ENCODE measurements at places on chromosomes 16 and 17.

- no peak for DNase-seq
These were observed 19.0 kb downstream of the KCNG4 start for GRCh38 chr16:84220851-84221250.

GRCh38 chr16:66346221-66346620 lies 20.3 kb upstream of the CDH5 start:
- DNase-seq = no peak

GRCh38 chr17:74872313-74873036 lies at the start of gene FDXR:
Gene FDXR, minus strand, starts transcription at chr17:74872994. Its CDS starts 50 bp downstream, at chr17:74872944.
- DNase-seq = no peak

DNA sequence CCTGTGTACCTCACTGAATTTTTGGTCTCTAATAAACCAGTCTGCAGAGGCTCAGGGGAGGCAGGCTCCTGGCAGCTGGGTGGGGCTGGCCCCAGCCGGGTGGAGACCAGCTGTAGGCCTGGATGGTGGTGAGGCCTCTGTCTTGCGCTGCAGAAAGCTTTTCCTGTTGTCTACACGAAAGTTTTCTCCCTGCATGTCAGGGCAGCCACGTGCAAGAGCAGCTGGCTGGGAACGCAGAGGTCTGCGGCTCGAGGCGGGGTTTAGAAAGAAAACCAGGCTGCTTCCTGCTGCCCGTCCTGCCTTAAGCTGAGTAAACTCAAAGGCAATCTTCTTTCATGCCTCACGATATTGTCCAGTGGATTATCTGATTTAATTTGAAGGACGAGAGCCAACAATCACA lies 2.4 kb downstream of the SERPINF1 start:
- DNase-seq = peak; percentile 22

GRCh38 chr16:21103941-21104860 lies 46.4 kb downstream of the DNAH3 start:
- DNase-seq = no peak

- no peak for DNase-seq
These were observed 3.7 kb upstream of the BLTP2 start for GRCh38 chr17:28648698-28649097.

GRCh38 chr17:1271030-1271423 lies 783 bp downstream of the BHLHA9 start:
- DNase-seq = no peak

GRCh38 chr16:9763505-9763904 lies 418.7 kb downstream of the GRIN2A start:
- DNase-seq = no peak

DNA sequence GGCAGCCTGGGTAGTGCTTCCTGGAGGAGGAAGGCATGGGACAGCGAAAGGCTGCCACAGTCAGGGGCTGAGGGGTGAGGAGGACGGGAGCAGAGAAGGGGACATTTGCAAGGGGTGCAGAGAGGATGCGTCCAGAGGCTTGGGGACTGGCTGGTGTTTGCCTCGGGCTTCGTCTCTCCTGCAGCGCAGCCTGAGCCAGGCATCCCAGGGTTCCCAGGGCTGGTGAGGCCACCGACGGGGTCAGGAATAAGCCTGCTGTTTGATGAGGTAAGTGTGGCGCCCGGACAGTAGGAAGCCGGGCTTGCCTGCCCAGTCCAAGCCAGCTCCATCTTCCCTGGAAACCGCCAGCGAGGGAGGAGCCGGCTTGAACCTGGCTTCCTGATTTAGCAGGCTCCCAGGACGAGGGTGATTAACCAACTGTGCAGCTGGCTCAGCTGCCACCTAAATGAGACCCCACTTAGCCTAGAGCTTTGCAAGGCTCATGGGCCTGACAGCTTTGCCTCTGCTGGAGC lies 47.8 kb downstream of the PITPNM3 start:
- no peak for DNase-seq

GRCh38 chr17:15516150-15516549 lies 47.1 kb downstream of the TVP23C start:
- DNase-seq = no peak

GRCh38 chr17:39169518-39169917 lies 3.6 kb upstream of the ARL5C start:
- DNase-seq = no peak

DNA sequence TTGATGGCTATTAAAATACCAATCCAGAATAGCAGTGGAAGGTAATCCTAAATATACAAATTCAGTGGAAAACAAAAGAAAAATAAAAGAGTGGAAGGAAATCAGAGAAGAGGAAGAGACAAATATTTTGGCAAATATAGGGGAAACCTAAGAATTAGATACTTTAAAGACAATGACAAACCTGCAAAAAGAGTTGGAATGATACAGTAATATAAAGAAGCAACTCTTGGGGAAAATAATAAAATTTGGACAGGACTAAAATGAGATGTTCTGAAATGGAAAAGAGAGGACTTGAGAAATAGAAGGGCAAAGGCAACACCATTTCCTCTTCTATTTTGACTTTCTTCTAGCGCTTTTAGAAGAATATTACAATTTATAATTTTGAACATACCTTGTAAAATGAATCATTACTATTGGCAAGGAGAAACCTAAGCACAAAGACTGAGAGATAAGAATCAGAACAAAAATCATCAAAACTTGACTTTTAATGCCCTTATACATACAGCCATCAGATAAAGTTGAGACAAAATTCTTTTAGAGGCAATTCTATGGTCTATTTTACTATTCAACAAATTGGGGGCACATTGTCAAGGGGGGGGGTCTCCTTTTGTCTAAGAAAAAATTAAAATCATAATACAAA lies 5.2 kb downstream of the RNF43 start:
- no peak for DNase-seq

DNA sequence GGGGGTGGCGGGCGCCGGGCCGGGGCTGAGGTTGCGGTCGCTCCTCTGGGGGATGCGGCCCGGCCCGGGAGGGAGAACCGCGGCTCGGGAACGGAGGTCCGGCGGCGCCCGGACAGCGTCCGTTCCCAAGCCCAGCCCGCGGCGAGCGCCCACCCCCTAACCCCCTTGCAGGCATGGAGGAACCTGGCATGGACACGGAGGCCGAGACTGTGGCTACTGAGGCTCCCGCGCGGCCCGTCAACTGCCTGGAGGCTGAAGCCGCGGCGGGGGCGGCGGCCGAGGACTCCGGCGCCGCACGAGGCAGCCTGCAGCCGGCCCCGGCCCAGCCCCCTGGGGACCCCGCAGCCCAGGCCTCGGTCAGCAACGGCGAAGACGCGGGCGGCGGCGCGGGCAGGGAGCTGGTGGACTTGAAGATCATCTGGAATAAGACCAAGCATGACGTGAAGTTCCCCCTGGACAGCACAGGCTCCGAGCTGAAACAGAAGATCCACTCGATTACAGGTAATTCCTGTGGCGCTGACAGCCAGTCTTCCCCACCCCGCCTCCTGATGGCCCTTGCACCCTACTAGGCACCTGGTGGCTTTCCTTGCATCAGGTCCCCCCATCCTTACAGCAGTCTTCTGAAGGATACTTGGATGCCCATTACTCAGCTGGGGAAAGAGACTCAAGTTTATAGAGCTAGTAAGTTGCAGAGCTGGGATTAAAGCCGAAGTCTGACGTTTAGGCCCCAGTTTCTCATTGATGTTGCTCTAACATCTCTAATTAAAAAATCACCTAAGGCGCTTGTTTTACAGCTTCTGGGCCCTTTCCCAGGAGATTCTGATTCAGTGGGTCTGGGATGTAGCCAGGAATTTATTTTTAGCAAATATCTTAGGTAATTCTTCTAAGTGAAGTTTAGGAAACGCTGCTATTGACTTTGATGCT lies 514 bp downstream of the UBFD1 start:
- no peak for DNase-seq

GRCh38 chr17:45997624-45998023 lies 1.4 kb upstream of the STH start:
- no peak for DNase-seq

DNA sequence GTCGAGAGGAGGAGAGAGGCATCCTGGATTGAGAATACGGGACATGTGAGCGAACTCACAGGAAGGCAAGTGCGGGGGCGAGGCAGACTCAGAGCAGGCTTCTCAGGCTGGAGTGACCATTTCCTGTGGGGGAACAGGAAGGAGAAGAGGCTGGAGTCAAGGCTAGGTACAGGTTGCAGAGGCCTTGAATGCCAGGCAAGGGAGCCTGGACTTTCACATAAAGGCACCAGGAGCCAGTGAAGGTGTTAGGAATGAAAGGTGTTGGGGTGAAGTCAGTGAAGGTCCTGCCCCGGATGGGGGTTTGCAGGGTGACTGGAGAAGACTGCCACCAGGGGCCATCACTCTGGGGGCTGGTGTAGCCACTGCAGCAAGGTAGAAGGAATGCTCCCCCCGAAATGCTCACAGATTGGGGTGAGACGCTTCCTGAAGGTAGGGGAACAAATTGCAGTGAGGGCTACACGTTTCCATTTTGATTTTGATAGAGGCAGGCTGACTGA lies 5.3 kb upstream of the GPRC5C start:
- no peak for DNase-seq

DNA sequence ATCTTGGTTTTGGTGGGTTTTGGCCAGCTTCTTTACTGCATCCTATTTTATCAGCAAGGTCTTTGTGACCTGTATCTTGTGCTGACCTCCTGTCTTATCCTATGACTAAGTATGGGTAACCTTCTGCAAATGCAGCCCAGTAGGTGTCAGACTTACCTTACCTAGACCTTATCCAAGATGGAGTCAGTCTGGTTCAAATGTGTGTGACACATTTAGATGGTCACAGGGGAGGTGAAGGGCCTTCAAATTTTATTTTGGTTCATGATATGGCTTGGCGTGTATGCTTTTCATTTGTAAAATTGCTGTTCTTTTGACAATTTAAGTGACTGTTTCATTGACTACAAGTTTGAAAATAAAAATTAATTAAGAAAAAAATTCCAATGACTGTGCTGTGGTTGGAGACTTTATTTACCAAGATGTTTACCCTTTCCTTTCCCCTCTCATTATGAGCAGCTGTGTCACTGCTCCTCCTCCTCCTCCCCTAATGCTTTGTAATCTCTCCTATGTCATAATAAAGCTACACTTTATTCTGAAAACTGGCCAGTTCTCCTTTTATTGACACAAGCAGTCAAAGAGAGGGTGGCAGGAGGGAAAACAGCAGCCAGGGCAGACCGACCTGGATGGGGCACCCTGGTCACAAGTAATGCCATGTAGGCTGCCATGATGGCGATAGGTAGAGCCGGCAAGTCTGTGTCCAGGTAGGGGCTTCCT lies 49.4 kb downstream of the TNFRSF13B start:
- no peak for DNase-seq

- DNase-seq = peak; percentile 21
These were observed 6.6 kb downstream of the WFIKKN2 start for GRCh38 chr17:50841949-50842354.

DNA sequence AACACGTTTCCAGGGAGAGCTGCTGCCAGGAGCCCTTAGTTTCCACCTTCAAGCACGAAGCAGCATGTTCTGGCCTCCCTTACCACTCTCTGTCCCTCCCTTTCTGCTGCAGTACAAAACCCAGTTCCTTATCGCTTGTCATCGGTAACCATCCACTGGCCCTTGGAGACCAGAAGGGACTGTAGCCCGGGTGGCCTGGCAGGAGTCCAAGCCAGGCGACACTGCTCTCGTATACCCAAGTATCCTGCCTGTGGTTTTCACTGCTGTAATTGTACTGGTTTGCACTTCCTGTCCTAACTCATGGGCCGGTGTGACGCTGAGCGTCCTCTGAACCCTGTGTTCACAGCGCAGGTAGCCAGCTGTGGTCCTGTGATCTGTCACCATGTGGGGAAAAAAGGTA lies 81.1 kb downstream of the MAF start:
- DNase-seq = no peak

GRCh38 chr17:57588086-57588485 lies 157.0 kb downstream of the CCDC182 start:
- no peak for DNase-seq

DNA sequence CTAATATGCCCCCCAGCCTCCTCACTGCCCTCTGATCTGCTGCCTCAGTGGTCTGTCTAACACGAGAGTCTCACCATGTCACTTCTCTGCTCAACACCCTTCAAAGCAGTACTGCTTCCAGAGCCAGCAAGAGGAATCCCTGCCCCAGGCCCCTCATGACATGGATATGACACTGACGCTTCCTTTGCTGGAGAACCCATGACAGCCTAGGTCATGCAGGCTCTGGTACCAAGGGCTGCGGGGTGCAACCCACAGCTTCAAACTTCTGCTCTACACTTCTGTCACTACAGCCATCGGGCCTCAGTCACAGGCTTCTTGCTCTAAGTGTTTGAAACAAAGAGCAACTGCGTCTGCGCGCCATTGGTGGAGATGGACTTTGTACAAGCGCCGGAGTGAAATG lies 32.6 kb upstream of the DLX4 start:
- no peak for DNase-seq

DNA sequence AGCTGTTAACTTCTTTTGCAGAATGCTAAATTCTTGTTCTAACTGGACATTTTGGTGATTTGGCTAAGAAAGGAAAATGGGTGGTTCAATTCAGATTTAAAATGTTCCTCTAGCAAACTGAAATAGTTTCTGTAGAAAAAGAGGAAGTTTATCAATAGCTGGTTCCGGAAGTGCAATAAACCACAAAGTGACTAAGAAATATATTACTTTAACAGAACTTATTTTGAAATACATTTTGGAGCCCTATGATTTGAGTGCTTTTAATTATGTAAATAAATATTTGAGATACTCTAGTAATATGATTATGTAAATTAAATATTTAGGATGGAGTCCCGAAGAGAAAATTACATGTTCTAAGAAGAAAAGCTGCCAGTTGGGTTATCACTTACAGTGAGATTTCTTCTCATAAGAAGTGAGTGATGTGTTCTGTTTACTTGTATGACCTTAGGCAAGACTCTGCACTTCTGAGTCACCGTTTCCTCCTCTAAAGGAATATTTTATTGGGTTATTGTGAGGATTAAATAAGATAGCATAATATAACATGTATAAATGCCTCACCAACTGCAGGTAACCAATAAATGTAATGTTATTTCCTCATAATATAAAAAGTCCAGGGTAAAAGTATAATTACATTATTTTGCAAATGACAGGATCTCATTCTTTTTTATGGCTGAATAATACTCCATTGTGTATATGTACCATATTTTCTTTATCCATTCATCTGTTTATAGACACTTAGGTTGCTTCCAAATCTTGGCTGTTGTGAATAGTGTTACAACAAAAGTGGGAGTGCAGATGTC lies at the start of gene EVI2B:
Gene EVI2B (minus strand): TSS at position 73 of the 800 bp plus-strand sequence. CDS start 8,445 bp downstream, outside the sequence.
- no peak for DNase-seq

- no peak for DNase-seq
These were observed 3.9 kb downstream of the CARMIL2 start for GRCh38 chr16:67648764-67649407.

- DNase-seq = no peak
These were observed 58.2 kb downstream of the CYB5D2 start for GRCh38 chr17:4201226-4201625.

DNA sequence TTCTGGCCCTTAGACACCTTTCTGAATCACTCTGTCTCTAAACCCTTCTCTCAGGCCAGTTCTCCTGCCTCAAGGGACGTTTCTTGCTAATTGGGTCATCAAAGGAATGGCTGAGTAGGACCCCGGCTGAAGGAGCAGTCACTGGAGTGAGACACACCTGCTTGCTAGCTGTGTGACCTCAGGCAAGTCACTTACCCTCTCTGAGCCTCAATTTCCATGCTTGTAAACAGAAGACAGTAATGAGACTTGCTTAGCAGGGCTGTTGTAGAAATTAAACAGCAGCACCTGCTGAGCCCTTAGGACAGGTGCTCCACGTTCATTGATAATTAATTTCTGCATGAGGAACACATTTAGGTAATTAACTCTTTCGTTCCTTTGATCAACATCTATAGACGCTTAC lies 6.8 kb downstream of the CIBAR2 start:
- no peak for DNase-seq

All from stimulated activated CD8-positive, alpha-beta memory T cell treated with anti-CD3 and anti-CD28 coated beads, Interleukin-4, amount 100 ng/mL, for 24 hours (primary cell).